ENCODE measurements at places on chromosomes 16 and 17. TPM values are rescaled to one million over a fixed set of nuclear protein-coding genes. Genes with fewer than 3 reads are reported as not detected.

The RUNDC3A gene
- polyA plus RNA-seq = not detected

The COX6A2 gene
- not detected for polyA plus RNA-seq

The KRTAP1-1 gene
- polyA plus RNA-seq = 0.64 TPM

The NCBP3 gene
- polyA plus RNA-seq = 20.4 TPM

The C1QL1 gene
- polyA plus RNA-seq = 1.0 TPM

The KANSL1 gene
- polyA plus RNA-seq = 8.4 TPM

The SAMD14 gene
- 3.8 TPM for polyA plus RNA-seq

The ZNF821 gene
- 4.9 TPM for polyA plus RNA-seq

The FBXW10B gene
- 0.11 TPM for polyA plus RNA-seq

Data from fibroblast of lung (primary cell).